Stimulated activated CD4-positive, alpha-beta T cell treated with anti-CD3 and anti-CD28 coated beads, Interleukin-1b, Interleukin-23, amount 100 ng/mL, for 1 hour (primary cell): ENCODE measurements at places on chromosomes 3 and 15.

DNA sequence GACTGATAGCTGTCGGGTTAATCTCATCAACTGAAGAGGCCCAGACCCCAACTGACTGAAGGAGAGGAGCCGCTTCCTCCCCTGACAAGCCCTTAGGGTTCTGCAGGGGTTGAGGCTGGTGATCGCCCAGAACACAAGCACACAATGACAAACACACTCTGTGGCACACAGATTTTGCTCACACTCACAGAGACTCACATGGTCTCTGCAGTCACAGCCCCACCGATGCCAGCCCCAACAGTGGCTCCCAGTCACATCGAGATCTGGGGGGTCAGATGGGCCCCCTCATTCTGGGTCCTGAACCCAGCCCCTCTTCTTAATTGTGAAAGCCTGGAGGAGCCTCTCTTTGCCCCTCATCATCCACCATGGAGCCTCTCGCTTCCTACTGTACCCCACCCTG is 16.7 kb downstream of the PTH1R start:
- DNase-seq = no peak

GRCh38 chr3:18445401-18446148 is 20.4 kb upstream of the SATB1 start:
- peak; percentile 33 for DNase-seq

DNA sequence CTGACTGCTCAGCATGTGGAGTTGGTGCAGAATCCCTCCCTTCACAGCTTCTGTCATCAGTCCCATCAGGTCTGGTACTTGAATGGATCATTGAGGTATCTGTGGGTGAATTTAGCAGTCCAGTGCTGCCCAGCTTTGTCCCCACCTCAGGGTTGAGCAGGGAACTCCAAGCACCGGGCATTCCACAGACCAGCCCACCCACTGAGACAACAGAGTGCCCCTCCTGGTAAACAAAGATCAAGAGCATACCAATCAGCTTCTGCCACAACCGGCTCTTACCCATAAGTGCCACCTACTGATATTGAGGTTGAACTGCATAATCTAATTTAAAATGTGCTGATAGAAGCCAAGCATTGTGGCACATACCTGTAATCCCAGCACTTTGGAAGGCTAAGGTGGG is 57.1 kb upstream of the FXR1 start:
- no peak for DNase-seq

GRCh38 chr3:53705774-53706173 is 140.4 kb downstream of the CHDH start:
- no peak for DNase-seq

DNA sequence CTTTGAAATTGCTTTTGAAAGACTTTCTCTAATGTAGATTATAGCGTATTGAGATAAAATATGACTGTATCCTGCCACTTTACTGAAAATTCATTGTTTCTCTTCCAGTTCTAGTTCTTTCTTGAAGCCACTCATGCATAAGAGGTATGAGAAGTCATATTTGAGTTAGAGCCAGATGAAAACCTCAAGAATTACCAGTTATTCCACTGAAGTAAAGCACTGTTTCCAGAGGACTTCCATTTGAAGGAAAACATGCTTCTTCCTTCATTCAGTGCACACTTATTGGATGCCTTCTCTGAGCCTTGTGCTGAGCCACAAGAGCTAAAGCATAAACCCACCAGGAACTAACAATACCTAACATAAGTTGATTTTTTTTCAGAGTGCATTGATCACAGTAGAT is 513.4 kb downstream of the ZNF385D start:
- DNase-seq = no peak

GRCh38 chr15:63572749-63573464 is 24.3 kb upstream of the FBXL22 start:
- DNase-seq = no peak

GRCh38 chr3:143152043-143152442 is 32.5 kb downstream of the CHST2 start:
- no peak for DNase-seq

DNA sequence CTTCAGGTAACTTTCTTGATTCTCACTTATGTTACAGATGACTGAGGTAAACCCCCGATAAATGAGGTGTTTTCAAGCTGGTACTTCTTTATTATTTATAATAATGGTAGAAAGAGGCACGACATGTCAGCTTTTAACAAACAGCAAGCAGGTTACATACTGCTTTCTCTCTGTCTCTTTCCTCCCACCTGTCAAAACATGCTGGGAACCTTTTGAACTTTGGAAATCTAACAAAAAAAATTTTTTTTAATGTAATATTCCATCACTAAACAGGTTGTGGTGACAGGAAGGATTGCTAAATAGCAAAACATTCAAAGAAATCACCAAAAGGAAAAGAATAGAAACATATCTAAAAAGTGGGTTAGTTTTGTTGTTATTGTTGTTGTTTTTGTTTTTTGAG is 48.2 kb downstream of the ANO10 start:
- no peak for DNase-seq

GRCh38 chr15:64742385-64742784 is 33.0 kb downstream of the RBPMS2 start:
- DNase-seq = no peak

- DNase-seq = no peak
These were observed 945.1 kb downstream of the EPHA3 start for GRCh38 chr3:90052425-90052950.

GRCh38 chr3:42665050-42665878 is 11.8 kb downstream of the ZBTB47 start:
- DNase-seq = no peak

GRCh38 chr15:70541511-70541910 is 221.8 kb downstream of the UACA start:
- no peak for DNase-seq

- no peak for DNase-seq
These were observed 1.3 kb downstream of the MAGI1 start for GRCh38 chr3:66037330-66037985.

- no peak for DNase-seq
These were observed 943.2 kb downstream of the MCTP2 start for GRCh38 chr15:95174301-95175259.

- no peak for DNase-seq
These were observed 124.5 kb upstream of the ATP10A start for GRCh38 chr15:25987638-25988037.

- no peak for DNase-seq
These were observed 74.7 kb upstream of the ZNF385D start for GRCh38 chr3:21825684-21826083.

DNA sequence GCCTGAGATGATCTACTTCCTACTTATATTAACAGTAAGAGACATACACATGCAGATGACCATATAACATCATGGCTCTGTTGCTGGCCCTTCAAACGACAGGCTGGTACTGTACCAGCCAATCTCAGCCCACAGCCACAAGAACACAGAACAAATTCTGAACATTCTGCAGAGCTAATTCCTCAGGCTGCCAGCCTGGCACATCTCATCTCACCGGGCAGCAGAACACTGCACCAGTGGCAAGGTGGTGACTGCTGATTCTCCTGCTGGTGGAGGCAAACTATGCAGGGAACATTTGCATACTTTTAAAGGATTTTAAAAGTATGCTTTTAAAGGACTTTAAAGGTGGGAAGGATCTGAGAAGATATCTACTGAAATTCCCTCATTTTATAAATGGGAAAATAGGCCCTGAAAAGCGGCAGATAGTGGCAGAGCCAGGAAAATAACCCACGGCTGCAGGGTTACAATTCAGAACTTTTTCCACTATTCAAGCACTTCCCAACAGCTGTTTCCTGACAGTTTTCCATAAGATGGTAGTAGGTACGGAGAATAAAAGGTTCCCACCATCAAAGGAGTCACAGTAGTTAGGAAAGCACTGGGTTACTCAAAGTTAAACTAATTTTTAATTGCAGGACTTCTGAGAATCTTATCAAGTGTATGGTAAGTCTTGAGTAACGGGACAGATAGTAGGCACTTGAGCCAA is 37.3 kb downstream of the SUMF1 start:
- no peak for DNase-seq

DNA sequence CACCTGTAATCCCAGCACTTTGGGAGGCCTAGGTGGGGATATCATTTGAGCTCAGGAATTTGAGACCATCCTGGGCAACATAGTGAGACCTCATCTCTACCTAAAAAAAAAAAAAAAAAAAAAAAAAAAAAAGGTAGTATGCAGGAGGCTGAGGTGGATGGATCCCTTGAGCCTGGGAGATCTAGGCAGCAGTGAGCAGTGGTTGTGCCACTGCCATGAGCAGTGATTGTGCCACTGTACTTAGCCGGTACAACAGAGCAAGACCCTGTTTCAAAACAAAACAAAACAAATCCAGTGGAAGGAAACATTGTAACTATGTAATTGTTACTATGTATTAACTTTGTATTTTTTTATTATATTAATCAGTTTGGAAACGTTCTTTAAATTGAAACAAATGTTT is 5.9 kb downstream of the FEM1B start:
- DNase-seq = no peak

DNA sequence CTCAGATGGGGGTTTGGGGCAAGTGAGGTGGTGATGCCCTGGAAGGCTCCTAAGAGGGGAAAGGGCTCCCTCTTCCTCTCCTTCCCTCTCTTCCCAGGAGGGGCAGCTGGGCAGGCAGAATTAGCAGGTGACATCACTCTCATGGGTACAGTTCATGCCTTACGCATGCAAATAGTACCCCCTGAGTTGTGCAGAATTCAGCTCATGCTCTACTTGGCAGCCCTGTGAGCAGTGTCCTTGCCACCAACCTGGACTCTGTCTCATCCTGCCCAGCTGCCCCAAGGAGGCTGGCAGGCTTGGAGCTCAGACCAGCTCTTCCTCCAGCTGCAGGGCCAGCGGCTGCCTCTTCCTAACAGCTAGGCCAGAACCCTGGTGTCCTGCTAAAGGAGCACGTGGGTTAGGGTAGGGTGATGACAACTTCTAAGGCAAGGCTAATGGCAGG is 3.3 kb downstream of the CHAC1 start:
- DNase-seq = no peak

GRCh38 chr3:157275832-157276231 is 115.9 kb upstream of the CCNL1 start:
- DNase-seq = no peak

DNA sequence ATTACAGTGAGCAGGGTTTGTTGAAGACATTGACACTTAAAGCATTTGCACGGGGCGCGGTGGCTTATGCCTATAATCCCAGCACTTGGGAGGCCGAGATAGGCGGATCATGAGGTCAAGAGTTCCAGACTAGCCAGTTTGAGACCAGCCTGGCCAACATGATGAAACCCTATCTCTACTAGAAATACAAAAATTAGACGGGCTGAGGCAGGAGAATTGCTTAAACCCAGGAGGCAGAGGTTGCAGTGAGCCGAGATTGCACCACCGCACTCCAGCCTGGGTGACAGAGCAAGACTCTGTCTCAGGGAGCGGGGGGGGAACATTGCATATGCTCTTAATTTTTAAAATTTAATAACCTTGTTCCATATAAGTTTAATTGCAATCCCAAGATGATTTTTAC is 11.9 kb downstream of the STT3B start:
- DNase-seq = no peak

DNA sequence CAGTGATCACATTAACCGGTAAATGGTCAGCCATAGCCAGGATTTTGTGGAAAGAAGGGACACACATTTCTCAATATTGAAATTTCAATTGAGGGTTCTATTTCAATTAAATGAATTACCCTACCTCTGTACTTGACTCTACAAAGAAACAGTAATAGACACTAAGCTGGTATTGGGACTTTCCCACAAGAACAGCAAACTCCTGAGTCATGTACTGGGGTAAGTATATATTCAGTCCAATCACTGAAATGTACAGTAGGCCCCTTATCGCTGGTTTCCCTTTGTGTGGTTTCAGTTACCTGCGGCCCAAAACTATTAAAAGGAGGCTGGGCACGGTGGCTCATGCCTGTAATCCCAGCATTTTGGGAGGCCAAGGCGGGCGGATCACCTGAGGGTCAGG is 17.6 kb downstream of the ASB14 start:
- no peak for DNase-seq

DNA sequence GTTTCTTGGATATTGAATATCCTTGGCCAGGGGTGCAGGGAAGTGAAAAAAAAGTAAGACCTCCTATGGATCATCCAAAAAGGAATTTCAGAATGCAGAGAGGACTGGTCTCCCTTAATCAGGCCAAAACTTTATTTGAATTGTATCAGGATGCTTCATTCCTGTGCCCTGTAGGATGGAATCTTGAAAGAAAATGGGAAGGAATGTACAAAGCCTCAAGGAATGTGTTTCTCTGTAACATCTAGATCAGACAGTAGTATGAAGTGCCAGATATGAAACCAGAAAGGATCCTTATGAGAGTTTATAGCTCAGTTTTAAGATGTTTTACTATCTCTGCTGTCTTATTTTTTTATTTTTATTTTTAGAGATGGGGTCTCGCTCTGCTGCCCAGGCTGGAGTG is 6.5 kb upstream of the GSK3B start:
- no peak for DNase-seq

GRCh38 chr3:183895296-183895695 is 10.6 kb upstream of the PARL start:
- no peak for DNase-seq

DNA sequence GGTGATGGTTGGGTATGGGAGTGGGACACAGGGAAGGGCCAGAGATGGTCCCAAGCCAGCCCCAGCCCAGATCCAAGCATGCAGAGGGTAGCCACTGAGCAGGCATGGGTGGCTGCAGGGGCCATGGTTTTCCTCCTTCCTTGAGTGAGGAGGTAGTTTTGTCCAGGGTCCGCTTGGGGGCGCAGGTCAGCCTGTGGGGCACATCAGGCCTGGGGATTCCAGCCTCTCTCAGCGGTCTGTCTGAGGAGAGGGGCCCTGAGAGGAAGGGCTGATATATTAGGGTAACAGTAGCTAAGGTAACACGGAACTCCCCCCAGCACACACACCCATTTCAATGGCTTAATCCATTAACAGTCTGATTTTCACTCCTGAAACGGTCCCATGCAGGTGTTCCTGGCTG is 22.7 kb upstream of the LCTL start:
- no peak for DNase-seq
